ENCODE measurements at places on chromosomes 7 and 10.

DNA sequence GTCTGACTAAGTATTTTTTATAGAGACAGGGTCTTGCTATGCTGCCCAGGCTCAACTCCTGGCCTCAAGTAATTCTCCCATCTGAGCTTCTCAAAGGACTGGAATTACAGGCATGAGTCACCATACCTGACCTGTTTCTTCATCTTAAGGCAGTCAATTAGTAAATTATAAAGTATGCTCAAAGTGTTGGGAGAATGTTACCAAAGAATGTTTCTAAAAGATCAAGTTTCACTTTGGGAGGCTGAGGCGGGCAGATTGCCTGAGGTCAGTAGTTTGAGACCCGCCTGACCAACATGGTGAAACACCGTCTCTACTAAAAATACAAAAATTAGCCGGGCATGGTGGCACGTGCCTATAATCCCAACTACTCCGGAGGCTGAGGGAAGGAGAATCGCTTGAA lies 117.0 kb downstream of the ALOX5 start:
- DNase-seq = no peak

DNA sequence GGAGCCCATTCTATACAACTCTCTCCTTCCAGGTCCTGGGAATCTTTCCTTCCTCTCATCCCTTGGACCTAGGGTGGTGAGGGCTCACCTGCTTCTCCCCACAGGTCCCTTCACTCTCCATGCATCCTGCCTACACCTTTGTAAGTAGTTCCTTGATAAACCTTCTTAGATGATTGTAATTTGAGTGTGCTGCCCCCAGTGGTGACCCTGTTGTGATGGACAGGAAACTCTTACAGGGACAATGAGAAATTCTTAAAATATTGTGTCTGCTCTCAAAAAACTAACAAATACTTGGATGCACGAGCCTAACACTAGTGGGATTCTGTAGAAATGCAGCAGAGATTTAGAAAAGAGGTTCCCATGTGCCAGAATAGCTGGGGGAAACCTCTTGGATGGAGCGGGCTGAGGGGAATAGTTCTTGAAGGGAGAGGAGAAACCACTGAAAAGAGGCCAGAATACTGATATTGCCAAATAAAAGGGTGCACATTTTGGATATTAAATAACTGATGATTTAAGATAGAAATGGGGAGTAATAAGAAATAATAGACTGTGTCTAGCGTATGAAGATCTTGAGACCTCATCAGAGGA lies 6.7 kb upstream of the PAXIP1 start:
- no peak for DNase-seq

DNA sequence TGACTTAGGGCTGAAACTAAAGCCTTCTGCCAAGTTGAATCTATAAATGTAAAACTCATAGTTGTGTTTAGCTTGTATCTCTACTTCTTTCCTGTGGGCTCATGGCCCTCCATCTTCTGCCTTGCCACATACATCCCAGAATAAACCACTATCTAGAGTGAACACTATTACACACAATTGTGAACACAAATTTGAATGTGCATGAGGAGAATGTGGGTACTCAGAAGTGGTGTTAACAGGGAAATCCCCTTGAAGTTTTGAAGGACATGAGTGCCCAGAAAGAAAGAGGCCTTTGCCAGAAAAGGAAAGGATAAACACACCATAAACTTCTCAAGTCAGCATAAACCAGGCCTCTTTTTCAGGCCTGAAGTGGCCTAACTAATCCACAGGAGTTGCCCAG lies 20.2 kb upstream of the CCNJ start:
- DNase-seq = no peak

DNA sequence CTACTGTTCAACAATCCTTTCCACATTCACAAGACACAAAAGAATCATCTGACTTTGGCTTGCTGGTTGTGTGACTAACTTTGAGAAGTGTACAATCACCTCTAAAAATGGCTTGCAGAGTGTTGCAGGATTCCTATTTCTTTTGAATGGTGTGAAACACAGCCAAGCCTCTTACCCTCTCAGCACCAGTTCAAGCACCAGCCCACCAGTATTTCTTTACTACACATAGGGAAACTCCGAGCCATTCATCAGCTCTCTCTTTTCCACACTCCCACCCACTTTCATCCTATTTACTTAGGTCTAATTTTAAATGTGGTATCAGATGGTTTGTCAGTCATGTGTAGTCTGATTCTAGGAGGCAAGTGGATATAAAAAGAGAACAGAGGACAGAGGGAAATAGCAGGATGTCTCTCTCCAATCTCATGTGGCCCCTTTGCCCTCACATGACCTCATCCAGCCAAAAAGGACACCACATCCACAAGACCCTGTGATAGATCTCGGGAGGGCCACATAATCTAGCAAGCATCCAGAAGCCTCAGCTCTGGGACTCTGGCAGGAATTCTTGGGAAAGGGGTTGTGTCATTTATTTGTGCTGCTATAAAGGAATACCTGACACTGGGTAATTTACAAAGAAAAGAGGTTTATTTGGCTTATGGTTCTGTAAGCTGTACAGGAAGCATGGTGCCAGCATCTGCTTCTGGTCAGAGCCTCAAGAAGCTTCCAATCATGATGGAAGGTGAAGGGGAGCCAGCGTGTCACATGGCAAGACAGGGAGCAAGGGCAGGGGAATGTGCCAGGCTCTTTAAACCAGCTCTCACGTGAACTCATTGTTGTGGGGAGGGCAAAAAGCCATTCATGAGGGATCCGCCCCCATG lies 66.8 kb upstream of the NEBL start:
- no peak for DNase-seq

DNA sequence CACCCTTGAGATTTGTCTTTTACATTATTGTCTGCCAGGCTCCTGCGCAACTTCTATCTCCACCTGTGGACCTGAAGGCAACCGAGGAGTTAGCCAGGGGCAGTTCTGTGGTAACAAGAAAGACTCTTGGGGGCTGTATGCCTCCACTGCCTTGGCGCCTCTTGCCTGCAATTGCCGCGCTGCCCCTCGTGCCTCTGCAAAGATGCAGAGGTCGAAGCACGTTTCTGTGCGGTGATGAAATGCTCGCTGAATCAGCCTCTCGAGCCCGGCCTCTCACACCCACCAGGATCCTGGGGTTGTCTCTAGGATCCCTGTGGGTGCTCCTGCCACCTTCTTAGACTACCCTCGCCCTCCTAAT lies 486 bp upstream of the LHFPL3 start:
- peak; percentile 76 for DNase-seq

- DNase-seq = no peak
Measured at GRCh38 chr7:630539-630938, 96.0 kb upstream of the DNAAF5 start.

- DNase-seq = no peak
Measured at GRCh38 chr10:88881320-88881719, 1.3 kb downstream of the STAMBPL1 start.

- DNase-seq = no peak
Measured at GRCh38 chr7:38584443-38585210, 46.5 kb downstream of the AMPH start.

DNA sequence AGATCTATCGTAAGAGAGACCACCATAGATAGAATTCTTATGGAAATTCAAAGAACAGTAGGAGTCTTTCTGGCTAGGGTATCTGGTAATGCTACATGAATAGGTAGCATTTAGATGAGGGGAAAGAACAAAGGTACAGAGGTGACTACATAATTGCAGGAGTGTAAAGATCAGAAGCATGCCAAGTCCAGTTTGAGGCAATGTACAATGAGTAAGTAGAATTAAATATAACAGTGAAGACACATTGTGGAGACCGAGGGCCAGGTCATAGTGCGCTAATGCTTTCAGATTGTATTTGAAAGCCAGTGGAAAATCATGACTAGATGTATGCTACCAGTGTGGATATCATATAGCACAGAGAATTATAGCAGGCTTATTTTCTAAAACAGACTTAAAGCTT lies 1611.6 kb upstream of the LRRTM3 start:
- DNase-seq = no peak

GRCh38 chr10:120110196-120110595 lies 217.7 kb downstream of the SEC23IP start:
- DNase-seq = no peak

- no peak for DNase-seq
Measured at GRCh38 chr7:45036317-45036716, 36.3 kb downstream of the CCM2 start.

DNA sequence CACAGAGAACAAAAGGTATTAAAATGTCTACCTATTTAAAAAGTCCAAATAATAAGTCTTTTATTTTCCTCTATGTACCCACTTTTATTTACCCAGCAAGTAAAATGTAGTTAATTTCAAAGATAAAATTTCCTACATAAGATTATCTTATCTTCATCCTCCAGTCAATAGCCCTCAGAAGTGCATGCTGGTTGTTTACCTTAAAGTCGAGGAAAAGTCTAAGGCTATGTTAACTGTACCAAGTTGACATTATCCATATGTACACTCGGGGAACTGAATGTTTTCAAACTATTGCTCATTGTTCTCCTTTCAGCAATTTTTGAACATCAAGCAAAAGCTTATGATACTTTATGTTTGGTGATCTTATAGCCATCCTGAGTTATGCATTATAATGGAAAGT lies 24.1 kb upstream of the LIPF start:
- DNase-seq = no peak

GRCh38 chr10:33335801-33336581 lies 1.5 kb upstream of the NRP1 start:
- DNase-seq = peak; percentile 11

GRCh38 chr7:30844916-30845315 lies 66.7 kb upstream of the AQP1 start:
- DNase-seq = no peak

DNA sequence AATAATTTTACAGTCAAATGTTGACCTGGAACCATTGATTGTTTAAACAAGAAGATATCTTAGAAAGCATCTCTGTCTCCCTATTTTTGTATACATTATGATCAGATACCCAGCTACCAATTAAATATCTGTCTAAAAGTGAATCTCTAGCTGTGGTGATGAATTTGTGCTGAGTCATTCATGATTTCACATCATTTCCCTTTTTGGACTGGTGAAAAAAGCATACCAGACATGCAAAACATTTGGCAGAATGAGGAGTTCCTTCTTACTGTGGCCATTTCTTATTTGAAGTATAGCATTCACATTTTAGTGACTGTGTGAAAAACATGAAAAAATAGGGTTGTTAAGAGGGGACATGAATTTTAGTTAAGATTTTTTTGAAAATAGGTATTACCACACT lies 98.0 kb upstream of the GATA3 start:
- no peak for DNase-seq

DNA sequence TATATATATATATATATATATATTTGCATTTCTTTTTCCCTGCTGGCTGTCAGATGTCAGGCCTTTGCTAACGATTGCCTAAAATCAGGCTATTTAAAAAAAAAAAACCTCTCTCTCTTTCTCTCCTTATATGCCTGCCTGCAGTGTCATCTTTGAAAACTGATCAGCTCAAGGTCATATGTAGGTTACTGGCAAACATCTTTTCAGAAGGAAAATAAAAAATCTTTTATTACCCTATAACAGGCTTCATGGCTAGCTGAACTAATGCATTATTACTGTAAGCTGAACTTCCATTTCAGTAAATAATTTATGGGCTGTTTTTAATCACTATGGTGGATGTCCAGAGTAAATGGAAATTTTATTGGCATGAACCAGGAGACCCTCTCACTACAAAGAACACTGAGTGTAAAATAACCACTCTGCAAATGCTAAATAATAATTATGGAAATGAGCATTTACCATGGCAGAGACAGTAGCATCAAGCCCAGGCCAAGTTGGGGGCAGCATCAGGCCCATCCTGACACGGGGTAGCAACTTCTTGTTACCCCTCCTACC lies 29.3 kb downstream of the HSPA12A start:
- DNase-seq = no peak

DNA sequence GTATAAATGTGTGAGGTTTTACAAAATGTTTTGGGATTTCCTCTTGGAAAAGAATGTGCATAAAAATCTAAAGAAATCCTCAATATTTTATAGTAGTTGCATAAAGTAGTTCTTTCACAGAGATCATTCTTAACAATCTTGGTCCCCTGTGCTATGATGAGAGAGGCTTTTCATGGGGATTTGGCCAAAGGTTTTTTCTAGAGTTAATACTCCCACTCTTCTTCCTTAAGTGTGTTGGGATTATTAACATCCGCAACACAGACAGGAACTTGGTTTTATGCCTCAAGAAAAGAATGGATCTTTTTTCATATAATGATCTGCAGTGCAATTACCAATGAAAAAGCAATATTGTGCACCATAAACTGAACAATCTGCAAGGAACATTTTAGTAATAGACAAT lies 71.5 kb downstream of the AGMO start:
- no peak for DNase-seq

- DNase-seq = peak; percentile 27
Measured at GRCh38 chr10:59181668-59182067, 5.2 kb downstream of the PHYHIPL start.

DNA sequence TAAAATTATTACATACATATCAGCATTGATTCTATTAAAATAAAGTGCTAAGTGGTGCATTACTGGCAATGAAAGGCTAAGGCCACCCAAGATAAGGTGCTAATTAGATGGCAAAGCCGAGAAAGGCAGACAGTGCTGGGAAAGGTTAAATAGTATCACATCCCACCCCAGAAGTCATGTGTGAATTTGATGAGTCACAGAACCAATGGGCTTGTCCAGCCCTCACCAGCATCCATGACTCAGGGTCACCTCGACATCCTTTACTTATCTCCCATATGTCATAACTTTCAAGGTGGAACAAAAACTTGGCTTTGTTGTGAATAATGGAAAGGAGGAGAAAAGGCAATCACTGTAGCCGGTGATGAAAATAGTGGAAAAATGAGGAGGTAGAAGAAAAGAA lies 459.1 kb downstream of the PLXNA4 start:
- no peak for DNase-seq

DNA sequence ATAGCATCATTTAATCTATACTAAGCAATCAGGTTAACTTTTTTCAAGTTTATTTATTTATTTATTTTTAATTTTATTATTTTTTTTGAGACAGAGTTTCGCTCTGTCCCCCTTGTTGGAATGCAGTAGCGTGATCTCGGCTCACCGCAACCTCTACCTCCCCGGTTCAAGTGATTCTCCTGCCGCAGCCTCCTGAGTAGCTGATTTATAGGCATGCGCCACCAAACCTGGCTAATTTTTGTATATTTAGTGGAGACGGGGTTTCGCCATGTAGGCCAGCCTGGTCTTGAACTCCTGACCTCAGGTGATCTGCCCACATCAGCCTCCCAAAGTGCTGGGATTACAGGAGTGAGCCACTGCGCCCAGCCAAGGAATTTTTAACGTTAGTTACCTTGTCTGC lies 635 bp upstream of the MYPN start:
- no peak for DNase-seq

- no peak for DNase-seq
Measured at GRCh38 chr10:120689777-120690529, 161.2 kb upstream of the WDR11 start.

DNA sequence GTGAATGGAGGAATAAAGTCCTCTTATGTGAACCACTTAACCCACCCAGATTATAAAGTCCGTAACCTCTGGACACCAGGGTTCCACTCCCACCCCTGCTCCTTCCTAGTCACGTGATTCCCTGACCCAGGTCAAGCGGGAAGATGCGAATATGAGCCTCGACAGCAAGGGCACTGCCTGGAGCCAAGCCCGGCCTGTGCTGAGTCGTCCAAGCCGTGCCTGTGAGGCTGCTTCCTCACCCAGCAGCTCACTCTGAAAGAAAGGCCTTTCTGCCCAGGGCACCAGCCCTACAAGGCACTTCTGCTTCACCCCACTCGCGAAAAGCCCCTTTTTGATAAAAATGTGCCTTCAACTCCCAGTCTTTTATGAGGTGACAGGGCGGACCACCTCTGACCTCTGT lies 85.8 kb downstream of the CYTH3 start:
- no peak for DNase-seq

GRCh38 chr7:19919261-19920095 lies 146.1 kb upstream of the TMEM196 start:
- DNase-seq = no peak
